Stimulated activated CD4-positive, alpha-beta T cell treated with anti-CD3 and anti-CD28 coated beads, Interleukin-2, amount 100 ng/mL, for 4 hours (primary cell): ENCODE measurements at places on chromosomes 6 and 20.

DNA sequence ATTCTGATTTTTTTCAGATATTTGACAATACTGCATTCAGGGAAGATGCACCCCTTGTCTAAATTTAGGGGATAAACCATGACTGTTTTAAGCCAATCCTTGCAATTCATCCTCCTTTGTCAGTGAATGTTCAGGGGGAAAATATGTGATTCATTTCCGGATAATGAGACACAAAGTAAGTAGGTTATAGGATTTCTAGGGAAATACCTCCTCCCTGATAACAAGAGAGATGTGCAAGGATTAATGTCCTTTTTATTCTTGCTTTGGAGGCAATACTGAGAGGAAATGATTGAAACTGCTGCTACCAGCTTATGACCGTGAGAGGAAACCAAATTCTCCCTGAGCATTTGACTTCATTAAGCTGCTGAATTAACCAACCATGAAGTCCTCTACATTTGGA lies 161.3 kb upstream of the EYA4 start:
- no peak for DNase-seq

GRCh38 chr20:17835934-17836300 lies 132.7 kb downstream of the SNX5 start:
- no peak for DNase-seq

- DNase-seq, result no peak
Observed at GRCh38 chr6:155755452-155755851, 299.8 kb upstream of the NOX3 start.

DNA sequence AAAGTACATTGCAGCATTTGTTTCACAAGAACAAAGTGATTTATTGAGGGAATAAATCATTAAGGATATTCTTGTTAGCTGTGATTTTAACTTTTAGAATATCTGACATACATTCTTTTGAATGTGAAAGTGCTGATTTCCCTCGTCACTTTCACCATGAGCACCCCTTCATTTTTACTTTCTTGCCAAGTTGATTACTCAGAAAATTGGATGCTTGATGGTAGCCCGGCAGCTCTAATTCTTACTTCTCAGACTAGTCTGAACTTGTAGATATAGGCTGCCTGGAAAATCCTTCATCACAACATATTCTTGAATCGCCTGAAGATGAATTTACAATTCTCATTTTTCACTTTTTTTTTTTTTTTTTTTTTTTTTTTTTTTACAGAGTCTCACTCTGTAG lies 147.1 kb upstream of the SMLR1 start:
- no peak for DNase-seq
